Lower lobe of right lung (tissue), 2 donors: ENCODE measurements at places on chromosomes 4 and X.

DNA sequence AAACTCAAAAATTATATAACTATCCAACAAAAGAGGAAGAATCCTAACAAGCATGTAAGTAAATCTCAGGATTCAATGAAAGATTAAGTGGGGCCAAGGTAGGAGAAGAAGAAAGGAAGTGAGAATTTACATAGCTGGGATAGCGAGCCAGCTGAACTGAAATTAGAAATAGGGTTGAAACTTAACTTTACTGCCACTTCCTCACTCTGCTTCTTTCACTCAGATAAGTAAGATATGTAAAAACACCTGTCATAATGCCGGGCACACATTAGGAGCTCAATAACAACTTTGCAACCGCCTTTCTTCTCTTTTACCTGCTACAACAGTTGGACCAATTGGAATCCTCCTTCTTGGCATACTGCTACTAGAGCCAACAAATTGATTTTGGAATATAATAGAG lies 129.4 kb downstream of the CNKSR2 start:
- DNase-seq, result no peak

GRCh38 chrX:10072786-10073568 lies 83.8 kb upstream of the CLCN4 start:
- DNase-seq, result no peak

DNA sequence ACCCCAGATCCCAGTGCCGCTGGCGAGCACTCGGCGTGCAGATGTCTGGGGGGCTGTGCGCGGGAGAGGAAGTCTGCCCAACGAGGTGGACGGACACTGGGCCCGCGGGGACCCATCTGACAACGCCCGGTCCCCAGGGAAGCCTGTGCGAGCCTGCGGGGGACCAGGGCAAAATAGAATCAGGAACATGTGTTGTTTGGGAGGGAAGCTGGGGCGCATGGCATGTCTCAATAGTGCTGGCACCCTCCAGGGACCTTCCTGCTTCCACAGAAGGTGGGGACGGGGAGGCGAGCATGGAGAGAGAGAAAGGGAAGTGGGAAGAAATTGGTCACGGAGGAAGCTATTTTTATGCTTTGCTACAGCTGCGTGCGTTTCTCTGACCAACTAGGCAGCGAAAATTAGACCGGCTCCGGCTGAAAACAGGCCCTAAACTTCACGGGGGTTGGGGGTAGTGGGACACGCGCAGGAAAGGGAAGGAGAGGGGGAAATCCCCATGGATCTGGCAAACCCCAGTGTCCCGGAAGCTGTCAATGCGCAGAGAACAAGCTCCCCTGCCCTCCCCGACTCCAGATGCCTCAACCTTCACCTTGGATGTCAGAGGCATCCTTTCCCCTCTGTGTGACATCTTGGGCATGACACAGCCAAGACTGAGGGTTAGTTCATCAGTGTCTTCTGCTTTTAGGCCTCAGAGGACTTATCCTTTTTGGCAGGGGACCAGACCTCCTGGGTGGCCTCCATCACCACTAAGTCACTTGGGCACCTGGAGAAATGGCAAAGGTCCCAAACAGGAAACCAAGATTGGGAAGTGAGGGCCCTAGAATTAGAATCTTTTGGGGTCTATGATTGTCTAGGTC lies 169.8 kb upstream of the BCOR start:
- no peak for DNase-seq

DNA sequence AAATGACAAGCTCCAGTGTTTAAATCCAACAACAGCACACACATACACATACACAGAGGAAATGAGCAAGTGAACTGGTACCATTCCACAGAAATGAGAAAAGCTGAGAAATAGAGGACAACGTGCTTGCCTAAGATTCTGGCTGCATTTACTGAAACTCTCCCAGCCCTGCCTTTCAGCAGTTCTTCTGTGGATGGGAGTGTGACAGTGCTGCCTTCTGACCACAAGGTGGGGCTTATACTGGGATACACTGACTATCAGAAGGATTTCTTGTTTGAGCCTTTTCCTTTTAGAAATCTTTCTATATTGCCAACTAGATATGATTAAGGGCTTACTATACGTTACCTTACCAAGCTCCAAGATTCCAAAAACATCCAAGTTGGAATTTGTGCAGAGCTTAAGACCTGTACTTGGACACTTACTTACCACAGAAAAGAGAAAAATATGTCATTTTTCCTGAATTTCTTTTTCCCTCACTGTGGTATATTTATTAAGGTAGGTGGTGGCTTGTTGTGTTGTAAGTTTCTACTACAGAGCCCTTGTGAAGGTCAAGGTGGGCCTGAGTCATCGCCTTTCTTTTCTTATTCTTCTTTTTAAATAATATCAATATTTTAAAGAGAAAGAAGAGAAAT lies 10.7 kb upstream of the CXCL8 start:
- DNase-seq, result peak; percentile 49

GRCh38 chr4:2177443-2178093 lies 64.4 kb downstream of the HAUS3 start:
- DNase-seq, result no peak
